ENCODE measurements at places on chromosomes 1 and 21.

- DNase-seq: peak; percentile 50
Observed at GRCh38 chr1:236868625-236869467, 73.8 kb downstream of the MTR start.

GRCh38 chr1:220067269-220068204, 21.2 kb upstream of the EPRS1 start:
- DNase-seq: peak; percentile 73

- peak; percentile 65 for DNase-seq
Observed at GRCh38 chr1:81304187-81304586, 496.5 kb upstream of the ADGRL2 start.

GRCh38 chr1:39270368-39270767, 65.9 kb downstream of the MACF1 start:
- DNase-seq: no peak

GRCh38 chr1:117060441-117061317, 553 bp downstream of the TTF2 start:
- peak; percentile 21 for DNase-seq

DNA sequence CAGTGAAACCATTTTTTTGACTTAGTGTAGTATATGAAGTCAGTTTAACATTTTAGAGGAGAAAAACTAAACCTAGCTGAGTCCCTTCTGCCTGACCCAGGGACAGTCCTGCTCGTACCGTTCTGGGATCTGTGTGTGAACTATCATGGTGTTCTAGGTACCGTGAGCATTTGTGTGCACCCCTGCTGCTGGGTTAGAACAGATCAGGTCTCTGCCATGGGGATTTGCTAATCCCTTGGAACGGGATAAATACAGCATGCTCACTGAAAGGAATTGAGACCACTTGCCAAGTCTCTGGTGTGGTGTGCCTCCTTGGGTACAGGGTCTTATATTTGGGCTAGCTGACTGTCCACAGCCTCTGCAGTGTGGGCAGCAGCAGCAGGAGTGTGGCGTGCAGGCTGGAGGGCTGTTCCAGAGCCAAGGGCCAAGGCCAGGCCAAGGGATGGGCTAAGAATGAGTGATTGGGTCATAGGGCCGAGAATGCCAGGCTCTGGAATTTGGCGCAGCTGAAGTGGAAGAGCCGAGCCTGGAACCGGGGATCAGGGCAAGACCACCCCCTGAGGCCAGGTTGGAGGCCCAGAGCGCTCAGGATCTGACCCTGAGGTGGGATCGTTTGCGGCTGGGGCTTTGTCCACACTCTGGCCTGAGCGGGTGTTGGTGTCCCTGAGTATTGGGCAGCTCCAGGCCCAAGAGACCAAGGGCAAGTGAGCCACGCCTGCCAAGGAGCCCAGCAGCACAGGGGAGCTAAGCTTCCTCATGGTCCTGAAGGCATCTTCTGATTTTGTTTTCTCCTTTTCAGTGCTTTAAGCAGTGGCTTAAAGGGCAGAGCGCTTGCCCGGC, 66.3 kb downstream of the VPS26C start:
- DNase-seq: no peak

DNA sequence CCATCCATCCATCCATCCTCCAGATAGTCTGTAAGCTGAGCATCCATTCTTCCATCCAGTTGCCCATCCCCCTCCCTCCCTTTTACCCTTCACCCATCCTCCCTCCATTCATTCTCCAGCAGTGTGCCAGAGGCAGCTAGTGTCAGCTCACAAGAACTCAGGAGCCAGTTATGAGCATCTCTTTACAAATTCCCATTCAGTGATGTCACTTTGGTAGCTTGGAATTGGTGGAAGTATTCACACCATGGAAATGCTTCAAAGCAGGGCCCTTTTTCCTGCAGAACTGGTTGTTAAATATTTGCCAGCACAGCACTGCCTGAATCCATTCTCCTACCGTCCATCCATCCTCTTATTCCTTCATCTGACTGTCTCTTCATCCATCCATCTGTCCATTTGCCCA, 72.5 kb downstream of the ARHGEF10L start:
- DNase-seq: peak; percentile 76

DNA sequence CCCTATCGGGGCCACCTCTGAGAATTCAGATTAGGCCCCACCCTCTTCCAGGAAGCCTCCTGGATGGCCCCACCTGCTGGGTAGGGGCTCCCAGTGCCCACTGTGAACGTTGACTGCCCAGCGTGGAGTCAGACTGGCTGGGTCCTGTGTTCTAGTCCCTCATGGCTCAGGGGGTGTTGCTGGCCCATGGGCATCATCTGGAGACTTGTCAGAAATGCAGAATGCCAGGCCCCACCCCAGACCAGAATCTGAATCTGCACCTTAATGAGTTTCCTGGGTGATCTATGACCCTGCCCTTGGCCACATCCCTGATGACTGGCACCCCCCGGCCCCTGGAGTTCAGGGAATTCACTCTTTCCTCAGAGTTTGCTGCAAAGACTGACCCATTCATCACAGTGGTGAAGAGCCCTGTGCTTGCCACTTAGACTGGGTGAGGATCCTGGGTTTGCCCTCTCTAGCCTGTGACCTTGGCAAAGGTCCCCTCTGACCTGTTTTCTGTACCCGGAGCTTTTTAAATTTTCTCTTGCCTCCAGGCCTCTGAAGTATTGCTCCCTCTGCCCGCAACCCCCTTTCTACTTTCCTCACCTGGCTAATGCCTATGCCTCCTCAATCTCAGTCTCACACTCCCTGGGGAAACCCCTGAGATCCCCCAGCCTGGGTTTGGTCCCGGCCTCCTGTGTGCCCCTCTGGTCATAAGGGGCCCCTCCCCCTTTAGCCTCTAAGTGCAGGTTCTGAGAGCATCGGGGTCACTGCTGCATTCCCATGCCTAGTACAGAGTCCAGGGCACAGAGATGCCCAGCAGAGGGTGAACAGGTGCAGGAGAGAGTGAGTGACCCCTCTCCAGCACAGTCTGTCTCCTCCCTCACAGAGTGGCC, 184.2 kb downstream of the MATN1 start:
- DNase-seq: no peak

DNA sequence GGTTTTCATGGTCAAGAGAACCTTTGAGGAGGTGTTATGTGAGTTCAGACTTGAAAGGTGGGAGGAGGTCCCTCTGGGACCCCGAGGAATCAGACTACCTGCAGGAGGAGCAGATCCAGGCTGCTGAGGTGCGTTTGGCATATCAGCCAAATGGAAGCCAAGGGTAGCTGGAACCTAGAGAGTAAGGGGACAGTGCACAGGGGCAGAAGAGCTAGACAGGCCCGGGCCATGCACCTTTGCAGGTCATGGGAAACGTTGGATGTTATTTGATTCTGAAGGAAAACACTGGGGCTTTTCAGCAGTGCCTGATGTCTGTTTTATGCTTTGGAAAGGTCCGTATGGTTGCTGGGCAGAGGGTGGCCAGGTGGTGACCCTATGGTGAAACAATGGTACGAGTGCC, 169.2 kb downstream of the PGBD5 start:
- no peak for DNase-seq

DNA sequence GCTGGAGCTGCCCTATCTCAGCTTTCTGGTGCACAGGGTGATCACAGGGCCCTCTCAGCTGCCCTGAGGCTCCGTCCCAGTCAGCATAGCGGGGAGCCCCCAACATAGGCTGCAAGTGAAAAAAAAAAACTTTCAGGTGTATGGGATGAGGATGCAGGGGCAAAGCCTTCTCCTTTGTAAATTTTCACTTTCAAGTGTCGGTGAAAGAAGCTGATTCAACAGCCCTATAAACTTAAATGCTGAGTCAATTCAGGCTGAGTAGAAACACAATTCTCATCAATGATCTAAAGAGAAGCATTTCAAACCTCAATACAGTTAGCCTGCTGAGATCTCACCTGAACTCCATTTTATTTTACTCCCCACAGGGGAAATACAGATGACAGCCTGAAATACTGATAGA, 171.2 kb downstream of the SEC16B start:
- DNase-seq: no peak

DNA sequence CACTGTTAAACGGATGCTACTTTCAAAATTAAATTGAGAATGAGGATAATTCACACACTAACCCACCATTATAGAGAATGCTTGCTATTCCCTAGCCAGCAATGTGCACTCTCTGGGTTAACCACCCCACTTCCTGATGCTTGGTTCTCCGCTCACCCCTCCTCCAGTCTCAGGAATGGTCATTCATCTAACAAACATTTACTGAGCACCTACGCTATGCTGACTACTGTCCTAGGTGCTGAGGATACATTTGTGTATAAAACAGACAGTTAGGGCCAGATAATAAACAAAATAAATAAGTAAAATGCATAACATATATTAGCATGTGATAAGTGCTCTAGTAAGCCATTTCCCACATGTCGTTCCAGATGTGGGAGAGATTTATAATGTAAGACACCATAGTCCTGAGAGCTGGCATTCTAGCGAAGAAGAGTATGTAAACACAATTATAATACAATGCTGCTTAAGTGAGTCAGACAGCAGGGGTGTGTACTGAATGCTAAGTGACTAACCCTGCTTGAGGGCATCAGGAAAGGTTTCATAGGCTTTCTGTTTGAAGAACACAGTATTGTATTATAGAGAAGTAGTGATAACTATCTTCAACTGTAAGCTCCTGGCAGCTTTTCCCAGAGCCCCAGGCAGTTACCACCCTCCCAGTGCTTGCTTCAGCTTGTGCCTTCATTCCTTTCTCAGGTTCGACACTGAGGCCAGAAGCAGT, 126.7 kb upstream of the CACHD1 start:
- peak; percentile 59 for DNase-seq

- peak; percentile 60 for DNase-seq
Observed at GRCh38 chr1:100353988-100354387, 1.7 kb downstream of the CDC14A start.

DNA sequence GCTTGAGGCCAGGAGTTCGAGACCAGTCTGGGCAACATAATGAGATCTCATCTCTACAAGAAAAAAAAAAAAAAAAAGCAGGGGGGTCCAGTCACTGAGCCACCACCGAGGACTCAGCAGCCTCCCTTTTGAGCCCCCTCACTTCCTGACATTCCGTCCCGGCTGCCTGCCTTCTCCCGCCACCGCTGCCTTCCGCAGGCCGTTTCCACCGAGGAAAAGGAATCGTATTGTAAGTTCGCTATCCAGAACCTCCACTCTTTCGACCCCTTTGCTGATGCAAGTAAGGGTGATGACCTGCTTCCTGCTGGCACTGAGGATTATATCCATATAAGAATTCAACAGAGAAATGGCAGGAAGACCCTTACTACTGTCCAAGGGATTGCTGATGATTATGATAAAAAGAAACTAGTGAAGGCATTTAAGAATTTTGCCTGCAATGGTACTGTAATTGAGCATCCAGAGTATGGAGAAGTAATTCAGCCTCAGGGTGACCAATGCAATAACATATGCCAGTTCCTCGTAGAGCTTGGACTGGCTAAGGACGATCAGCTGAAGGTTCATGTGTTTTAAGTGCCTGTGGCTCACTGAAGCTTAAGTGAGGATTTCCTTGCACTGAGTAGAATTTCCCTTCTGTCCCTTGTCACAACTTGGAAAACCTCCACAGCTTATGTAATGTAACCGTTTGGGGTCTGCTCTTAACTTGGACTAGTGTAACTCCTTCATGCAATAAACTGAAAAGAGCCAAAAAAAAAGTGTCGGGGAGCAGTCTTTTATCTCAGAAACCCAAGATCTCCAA, 55.6 kb downstream of the GLUL start:
- DNase-seq: no peak

DNA sequence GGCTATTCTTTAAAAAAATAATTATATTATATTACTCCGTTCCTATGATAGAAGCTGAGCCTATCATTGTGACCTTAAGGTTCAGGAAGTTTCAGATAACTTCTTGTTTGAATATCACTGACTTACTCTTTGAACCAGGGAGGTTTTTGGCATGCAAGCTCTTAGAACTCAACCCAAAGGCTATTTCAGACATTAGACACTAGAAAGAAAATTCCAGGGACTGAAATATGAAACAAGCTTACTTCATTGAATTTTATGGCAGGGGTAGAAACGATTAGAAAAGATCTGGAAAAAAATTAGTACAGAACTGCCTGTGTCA, 159.6 kb downstream of the DENND1B start:
- no peak for DNase-seq

DNA sequence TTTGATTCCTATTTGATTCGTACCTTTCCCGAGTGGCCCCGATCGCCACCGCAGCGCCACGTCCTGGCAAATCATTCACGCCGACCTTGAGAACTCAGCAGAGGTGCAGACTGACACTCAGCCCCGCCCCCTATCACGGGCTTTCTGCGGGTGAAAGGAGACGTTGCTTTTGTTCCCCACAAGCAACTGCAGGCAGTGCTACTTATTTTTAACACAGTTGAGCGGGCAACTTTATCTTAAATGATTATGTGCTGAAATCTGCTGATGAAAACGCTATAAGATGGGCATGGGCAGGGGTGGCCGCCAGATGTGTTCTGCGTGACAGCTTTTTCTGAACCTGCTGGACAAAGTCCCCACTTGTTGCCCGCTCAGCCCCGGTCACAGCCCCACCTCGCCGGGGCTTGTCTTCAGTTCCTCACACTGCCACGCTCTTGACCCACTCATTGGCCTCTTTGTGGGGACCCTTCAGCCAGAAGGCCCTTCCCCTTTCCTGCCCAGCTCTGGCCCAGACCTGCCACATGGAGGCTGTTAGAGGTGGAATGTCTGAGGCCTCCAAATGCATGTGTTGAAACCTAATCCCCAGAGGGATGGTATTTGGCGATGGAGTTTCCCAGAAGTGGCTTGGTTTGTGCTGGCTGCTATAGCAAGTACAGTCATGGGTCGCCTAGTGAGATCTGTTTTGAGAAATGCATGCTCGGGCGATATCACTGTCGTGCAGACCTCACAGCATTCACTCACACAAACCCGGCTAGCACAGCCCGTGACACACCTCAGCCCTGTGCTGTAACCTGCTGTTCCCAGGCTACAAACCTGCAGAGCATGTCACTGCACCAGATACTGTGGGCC, 15.7 kb upstream of the PDXK start:
- peak; percentile 81 for DNase-seq

DNA sequence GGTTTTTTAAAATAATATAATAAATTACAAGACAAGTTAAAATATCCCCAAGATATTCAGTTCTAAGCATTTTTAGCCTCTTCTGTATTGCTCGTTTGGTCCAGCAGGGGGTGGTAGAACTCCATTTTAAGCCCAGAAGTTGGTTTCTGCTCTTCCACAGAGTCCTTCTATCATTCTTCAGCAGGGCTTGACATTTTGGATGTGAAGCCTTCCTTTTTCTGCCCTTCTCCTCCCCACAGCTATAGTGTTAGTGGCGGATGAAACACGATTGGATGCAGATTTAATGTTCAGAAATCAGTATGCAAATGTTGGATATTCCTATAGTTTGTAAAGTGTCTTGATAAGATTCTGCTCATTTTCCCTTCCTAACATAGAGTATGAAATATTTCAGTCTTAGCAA, 1.4 kb downstream of the NCAM2 start:
- DNase-seq: peak; percentile 57

GRCh38 chr1:99652881-99653281, 7.0 kb downstream of the PALMD start:
- no peak for DNase-seq

DNA sequence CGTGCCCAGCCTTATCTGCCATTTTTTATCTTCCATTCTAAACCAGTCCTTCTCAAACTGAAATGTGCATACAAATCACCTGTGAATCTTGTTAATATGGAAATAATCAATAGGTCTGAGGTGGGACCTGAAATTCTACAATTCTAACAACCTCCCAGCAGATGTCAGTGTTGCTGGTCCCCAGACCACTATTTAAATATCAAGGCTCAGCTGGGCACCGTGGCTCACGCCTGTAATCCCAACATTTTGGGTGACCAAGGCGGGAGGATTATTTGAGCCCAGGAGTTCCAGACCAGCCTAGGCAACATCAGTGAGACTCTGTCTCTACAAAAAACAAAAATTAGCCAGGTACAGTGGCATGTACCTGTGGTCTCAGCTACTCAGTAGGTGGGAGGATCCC, 4.1 kb downstream of the UQCRHL start:
- DNase-seq: peak; percentile 41
